ENCODE measurements at places on chromosomes 2 and 18.

DNA sequence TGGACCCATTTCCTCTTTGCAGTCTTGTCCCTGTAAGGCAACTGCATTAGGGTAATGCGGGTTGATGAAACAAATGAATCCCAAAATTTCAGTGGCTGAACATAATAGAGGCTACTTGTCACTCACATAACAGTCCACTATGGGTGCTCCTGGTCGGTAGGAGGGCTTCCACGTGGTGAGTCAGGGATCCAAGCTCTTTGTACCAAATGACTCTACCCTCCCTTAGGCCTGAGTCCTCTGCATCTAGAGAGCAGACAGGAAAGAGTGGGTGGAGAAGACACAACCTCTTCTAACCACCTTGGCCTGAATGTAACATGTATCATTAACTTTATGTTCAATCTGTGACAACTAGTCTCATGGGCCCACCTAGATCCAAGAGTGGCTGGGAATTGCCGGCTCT is 86.2 kb upstream of the HAAO start:
- no peak for DNase-seq

DNA sequence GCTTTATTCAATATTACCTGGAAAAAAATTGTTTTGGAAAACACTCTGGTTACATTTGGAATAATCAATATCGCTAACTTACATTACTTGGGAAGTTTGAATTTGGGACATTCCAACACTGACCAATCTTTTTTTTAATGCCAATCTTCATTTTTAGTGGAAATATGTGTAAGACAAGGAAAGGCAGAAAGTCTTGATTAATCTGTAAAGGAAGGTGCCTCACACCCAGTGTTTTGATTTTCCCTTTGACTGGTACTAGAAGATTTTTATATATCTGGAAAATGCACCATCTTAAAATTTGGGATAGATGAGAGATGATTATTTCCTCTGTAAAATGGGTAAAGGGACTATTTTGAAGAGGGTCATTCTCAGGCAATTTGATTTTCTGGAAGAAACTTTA is 879.2 kb upstream of the ZEB2 start:
- DNase-seq = no peak

DNA sequence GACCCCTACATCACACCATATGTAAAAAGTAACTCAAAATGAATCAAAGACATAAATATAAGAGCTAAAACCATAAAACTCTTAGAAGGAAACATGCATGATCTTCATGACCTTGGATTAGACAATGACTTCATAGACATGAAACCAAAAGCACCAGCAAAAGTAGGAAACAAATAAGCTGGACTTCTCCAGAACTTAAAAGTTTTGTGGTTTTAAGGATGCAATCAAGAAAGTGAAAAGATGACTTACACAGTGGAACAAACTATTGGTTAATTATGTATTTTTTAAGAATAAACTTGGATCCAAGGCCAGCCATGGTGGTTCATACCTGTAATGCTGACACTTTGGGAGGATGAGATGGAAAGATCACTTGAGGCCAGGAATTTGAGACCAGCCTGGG is 150.2 kb downstream of the GALNT1 start:
- DNase-seq = no peak

GRCh38 chr2:12045864-12046291 is 299.4 kb downstream of the LPIN1 start:
- DNase-seq = no peak

DNA sequence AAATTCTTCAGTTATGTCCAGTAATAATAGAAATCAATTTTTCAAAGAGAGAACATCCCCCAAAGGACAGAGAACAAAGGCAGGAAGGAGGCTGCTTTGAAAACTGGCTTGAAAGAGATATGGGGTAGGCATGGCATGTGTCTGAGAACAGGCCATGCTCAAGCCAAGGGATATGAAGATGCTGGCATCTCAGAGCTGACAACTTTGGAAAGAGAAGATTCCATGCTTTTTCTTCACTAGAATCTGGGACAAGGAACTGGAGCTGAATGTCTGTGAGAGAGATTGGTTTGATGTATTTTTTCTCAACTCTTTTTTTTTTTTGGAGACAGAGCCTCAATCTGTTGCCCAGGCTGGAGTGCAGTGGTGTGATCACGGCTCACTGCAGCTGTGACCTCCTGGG is 139.8 kb upstream of the DLX2 start:
- no peak for DNase-seq

GRCh38 chr2:182868054-182868796 is 1.8 kb upstream of the FRZB start:
- no peak for DNase-seq
